ENCODE measurements at places on chromosomes 4 and X. TPM values are rescaled to one million over a fixed set of nuclear protein-coding genes. Genes with fewer than 3 reads are reported as not detected.

- no peak for DNase-seq
Observed at GRCh38 chrX:15204130-15204751, 65.6 kb downstream of the ASB9 start.

DNA sequence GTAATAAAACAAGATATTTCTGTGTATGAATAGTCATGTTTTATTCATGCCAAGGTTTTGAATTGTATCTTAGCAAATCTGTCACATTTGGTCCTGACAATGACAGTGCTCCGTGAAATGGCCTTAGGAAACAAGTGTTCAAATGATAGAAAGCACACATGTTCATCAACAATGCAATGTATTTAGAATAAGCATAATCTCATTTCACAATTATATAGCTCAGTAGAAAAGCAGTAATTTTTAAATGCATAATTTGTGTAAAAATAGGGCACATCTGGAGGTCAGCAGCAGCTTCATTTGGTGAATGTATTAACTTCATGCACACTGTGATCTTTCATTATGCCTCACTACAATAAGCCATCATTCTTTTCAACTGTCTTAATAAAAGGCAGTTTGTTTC lies 380.4 kb downstream of the GPM6A start:
- no peak for DNase-seq

GRCh38 chr4:95591278-95591677 lies 42.5 kb upstream of the UNC5C start:
- no peak for DNase-seq

DNA sequence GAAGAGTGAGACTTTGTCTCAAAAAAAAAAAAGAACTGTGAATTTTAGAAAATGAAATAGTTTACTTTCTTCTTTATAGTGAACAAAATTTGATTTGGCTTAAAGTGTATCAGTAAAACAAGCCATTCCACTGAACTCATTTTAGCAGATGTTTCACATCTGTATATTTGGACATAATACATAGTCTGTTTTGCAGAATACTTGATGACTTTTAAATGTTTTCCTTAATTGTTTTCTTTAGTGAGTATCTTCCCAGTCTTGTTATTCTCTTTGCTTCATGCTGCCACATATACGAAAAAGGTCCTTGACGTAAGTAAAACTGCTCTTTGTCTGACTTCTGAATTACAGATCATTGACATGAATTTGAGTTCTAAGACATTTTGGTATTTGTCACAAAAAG lies 8.3 kb downstream of the TMEM33 start:
- DNase-seq: no peak

- DNase-seq: no peak
Observed at GRCh38 chrX:114787061-114787460, 203.2 kb downstream of the HTR2C start.

DNA sequence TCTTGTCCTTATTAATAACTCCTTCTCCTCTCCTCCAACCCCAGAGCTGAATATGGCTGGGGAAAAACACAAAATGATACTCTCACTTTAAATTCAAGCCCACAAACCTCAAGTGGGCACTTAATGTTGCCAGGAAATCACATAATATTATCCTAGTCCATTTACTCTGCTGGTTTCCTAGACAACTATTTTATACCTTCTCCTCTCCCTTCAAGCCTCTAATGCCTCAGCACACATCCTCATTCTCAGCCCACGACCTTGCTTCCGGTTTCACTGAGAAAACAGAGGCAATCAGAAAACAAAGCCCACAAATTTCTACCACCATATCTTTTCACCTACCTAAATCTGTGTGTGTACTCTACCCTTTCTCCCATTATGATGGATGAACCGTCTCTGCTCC lies 12.1 kb upstream of the CLCN5 start:
- no peak for DNase-seq

DNA sequence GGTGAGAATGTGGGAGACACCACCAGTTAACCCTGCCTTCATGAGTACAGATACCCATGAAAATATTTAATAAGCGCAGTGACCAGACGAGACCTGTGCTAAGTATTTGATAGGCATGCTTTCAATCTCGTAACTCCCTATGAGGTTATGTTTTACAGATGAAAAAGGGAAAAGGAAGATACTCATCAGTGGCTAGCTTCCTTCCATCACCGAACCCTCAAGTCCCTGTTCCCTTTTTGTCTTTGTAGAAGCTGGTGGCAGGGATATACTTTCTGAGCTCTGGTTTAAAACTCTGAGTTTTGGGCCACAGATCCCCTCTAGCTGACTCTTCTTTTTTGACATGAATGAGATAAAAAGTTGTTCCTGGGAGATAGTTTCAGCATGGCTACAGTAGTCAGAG lies 26.3 kb downstream of the AFF1 start:
- no peak for DNase-seq

The STBD1 gene
- 0.47 TPM for total RNA-seq

The NEK1 gene
- total RNA-seq: 31.5 TPM

Measured in occipital lobe (tissue), 3 donors.